ENCODE measurements at places on chromosomes 5 and 9. TPM values are rescaled to one million over a fixed set of nuclear protein-coding genes. Genes with fewer than 3 reads are reported as not detected.
A peak's percentile ranks its signal among the peaks of the same experiment; 100 is the strongest.

- no peak within 1 kb of the TSS for H3K27ac ChIP-seq
- no peaks in the 10 kb centered on the region for H3K4me1 ChIP-seq
- no peak within 1 kb of the TSS for H3K4me3 ChIP-seq
- no peaks in the 10 kb centered on the region for H3K36me3 ChIP-seq
- DNase-seq: no peak
- peaks cover 3% of the 10 kb centered on the region for H3K27me3 ChIP-seq
Measured at GRCh38 chr5:170861917-170862766, at the start of gene RANBP17. Gene RANBP17, plus strand, starts transcription at chr5:170862018.

GRCh38 chr5:151718646-151719045, 31.9 kb upstream of the SPARC start:
- H3K27ac ChIP-seq: no peak overlapping the region
- H3K4me1 ChIP-seq: no peaks in the 10 kb centered on the region
- H3K4me3 ChIP-seq: no peak overlapping the region
- no peak for DNase-seq
- H3K27me3 ChIP-seq: no peaks in the 10 kb centered on the region

GRCh38 chr5:113971454-113971853, 390.4 kb upstream of the KCNN2 start:
- no peak overlapping the region for H3K27ac ChIP-seq
- no peak for DNase-seq
- H3K36me3 ChIP-seq: no peaks in the 10 kb centered on the region

The C1QTNF2 gene
- not detected for total RNA-seq

The KLF4 gene
- total RNA-seq: 4.0 TPM

- H3K27ac ChIP-seq: no peak overlapping the region
- H3K4me1 ChIP-seq: no peaks in the 10 kb centered on the region
- H3K36me3 ChIP-seq: no peaks in the 10 kb centered on the region
- H3K4me3 ChIP-seq: no peak overlapping the region
- peaks cover 4% of the 10 kb centered on the region for H3K27me3 ChIP-seq
Measured at GRCh38 chr9:3698076-3698475, 172.3 kb upstream of the RFX3 start.

The LRRC26 gene
- total RNA-seq: not detected

DNA sequence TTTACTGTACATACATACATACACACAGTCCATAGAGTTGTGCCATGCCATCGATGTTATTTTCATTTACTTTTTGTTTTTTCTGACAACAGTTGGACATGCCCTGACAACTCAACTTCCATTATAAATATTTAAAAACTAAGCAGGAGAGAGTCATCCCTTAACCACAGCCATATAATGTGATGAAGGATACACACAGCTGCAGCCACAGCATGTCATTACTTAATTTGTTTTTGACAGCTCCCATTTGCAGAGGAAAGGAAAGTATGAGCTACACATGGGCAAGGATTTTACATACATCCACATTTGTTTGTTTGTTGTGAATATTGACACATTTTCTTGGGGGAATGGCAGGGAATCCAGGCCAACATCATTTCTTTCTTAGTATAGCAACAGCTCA, 91.5 kb upstream of the TUT7 start:
- no peaks in the 10 kb centered on the region for H3K36me3 ChIP-seq
- H3K27me3 ChIP-seq: peaks cover 4% of the 10 kb centered on the region
- H3K27ac ChIP-seq: no peak overlapping the region

The SLIT3 gene
- total RNA-seq: not detected

- H3K36me3 ChIP-seq: no peaks in the 10 kb centered on the region
- H3K4me3 ChIP-seq: no peak overlapping the region
- H3K27me3 ChIP-seq: no peaks in the 10 kb centered on the region
- no peaks in the 10 kb centered on the region for H3K4me1 ChIP-seq
Measured at GRCh38 chr5:153429761-153430380, 60.6 kb upstream of the GRIA1 start.

GRCh38 chr5:110873773-110874437, 135.1 kb downstream of the SLC25A46 start:
- no peak overlapping the region for H3K27ac ChIP-seq
- no peaks in the 10 kb centered on the region for H3K4me1 ChIP-seq
- no peak overlapping the region for H3K4me3 ChIP-seq
- H3K27me3 ChIP-seq: no peaks in the 10 kb centered on the region

- peaks cover 29% of the 10 kb centered on the region for H3K4me1 ChIP-seq
- H3K27me3 ChIP-seq: no peaks in the 10 kb centered on the region
- peak overlapping the region; percentile 83 for H3K27ac ChIP-seq
- DNase-seq: no peak
- H3K36me3 ChIP-seq: no peaks in the 10 kb centered on the region
Measured at GRCh38 chr5:78360674-78360923, 182 bp downstream of the SCAMP1 start.

The C8G gene
- total RNA-seq: 1.1 TPM

DNA sequence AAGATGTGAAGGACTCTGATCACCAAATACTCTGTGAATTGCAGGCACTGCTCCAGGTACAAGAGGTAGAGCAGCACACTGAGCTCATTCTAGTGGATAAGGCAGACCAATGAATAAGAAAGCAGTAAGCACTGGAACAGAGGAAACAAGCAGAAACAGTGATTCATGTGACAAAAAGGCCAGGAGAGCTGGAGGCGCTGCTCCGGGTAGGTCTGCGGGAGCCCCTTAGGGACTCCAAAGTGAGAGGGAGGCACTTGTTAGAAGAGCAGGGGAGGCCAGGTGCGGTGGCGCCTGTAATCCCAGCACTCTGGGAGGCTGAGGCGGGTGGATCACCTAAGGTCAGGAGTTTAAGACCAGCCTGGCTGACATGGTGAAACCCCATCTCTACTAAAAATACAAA, 231.6 kb upstream of the NFIL3 start:
- H3K27me3 ChIP-seq: no peaks in the 10 kb centered on the region
- H3K27ac ChIP-seq: no peak overlapping the region
- DNase-seq: no peak
- no peak overlapping the region for H3K4me3 ChIP-seq

GRCh38 chr5:5739490-5739945, 317.0 kb downstream of the ICE1 start:
- no peaks in the 10 kb centered on the region for H3K27me3 ChIP-seq
- H3K36me3 ChIP-seq: no peaks in the 10 kb centered on the region
- DNase-seq: no peak
- H3K4me1 ChIP-seq: no peaks in the 10 kb centered on the region
- no peak overlapping the region for H3K27ac ChIP-seq

GRCh38 chr5:80967500-80968181, 7.5 kb downstream of the RASGRF2 start:
- H3K4me1 ChIP-seq: no peaks in the 10 kb centered on the region
- H3K27me3 ChIP-seq: peaks cover 15% of the 10 kb centered on the region
- H3K36me3 ChIP-seq: no peaks in the 10 kb centered on the region
- H3K27ac ChIP-seq: no peak overlapping the region
- H3K4me3 ChIP-seq: no peak overlapping the region

The ISCA1 gene
- 91.7 TPM for total RNA-seq

DNA sequence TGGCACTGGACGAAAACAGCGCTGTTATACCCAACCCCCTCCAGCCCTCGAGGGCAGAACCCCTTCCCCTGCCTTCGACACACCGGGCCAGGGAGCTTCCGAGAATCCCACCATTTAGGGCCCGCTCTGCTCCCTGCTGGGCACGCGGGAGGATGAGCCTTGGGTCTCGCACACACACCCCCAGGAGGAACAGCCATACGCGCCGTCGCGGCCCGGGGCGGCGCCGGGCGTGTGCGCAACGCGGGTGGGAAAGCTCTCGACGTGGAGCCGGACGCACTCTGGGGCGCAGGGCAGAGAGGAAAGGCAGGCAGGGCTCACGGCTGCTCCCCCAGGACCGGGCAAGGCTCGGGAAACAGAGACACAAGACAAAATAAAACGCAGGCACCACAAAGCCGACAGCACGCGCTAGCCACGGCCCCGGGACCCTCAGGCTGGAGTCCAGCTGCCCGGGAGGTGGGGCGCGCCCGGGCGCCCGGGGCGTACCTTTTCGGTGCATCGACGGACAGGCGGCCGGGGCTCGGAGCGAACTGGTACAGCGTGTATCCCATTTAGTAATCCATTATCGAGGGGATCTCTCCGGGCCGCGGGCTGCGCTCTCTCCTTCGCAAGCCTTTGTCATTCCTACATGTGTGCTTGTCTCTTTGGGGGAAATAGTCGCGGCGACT, 789 bp downstream of the SEMA6A start:
- peaks cover 11% of the 10 kb centered on the region for H3K27me3 ChIP-seq
- no peaks in the 10 kb centered on the region for H3K36me3 ChIP-seq
- no peak overlapping the region for H3K27ac ChIP-seq
- peaks cover 20% of the 10 kb centered on the region for H3K4me1 ChIP-seq
- H3K4me3 ChIP-seq: no peak overlapping the region

The C9orf50 gene
- not detected for total RNA-seq

DNA sequence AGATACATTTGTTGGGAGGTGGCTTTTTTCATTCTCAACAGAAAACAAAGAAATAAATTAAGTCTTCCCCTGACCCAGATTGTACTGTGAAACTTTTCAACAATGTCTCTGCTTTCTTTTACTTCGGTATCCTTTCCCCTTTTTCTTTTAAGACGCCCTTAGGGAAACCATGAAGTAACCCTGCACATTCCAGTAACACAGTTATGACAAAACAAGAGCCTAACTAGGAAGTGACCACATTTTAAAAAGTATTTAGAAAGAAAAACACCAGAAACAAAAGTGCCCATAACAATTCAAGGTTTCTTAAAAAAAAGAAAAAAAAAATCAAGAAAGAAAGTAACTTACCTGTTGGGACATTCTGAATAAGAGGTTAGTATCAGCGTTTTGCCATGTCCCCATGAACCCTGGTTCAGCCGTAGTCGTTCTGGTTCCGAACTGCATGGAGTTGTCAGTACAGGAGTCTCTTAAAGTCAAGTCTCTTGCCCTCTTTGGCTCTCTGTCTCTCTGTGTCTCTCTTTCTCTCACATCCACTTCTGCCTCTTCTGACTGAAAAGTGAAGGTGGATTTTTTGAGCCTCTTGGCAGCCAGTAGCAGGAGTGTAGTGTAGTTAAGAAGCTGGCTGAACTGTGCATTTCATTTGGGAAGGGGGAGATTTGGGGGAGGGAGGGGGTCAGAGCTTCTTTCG, 142.9 kb downstream of the BNC2 start:
- no peaks in the 10 kb centered on the region for H3K36me3 ChIP-seq
- H3K4me1 ChIP-seq: no peaks in the 10 kb centered on the region
- no peak for DNase-seq
- no peak overlapping the region for H3K4me3 ChIP-seq
- H3K27me3 ChIP-seq: peaks cover 6% of the 10 kb centered on the region
- H3K27ac ChIP-seq: no peak overlapping the region

The CAST gene
- 374 TPM for total RNA-seq
